Activated T-cell treated with anti-CD3 and anti-CD28 coated beads for 48 hours (primary cell): ENCODE measurements at places on chromosomes 6 and 20.

DNA sequence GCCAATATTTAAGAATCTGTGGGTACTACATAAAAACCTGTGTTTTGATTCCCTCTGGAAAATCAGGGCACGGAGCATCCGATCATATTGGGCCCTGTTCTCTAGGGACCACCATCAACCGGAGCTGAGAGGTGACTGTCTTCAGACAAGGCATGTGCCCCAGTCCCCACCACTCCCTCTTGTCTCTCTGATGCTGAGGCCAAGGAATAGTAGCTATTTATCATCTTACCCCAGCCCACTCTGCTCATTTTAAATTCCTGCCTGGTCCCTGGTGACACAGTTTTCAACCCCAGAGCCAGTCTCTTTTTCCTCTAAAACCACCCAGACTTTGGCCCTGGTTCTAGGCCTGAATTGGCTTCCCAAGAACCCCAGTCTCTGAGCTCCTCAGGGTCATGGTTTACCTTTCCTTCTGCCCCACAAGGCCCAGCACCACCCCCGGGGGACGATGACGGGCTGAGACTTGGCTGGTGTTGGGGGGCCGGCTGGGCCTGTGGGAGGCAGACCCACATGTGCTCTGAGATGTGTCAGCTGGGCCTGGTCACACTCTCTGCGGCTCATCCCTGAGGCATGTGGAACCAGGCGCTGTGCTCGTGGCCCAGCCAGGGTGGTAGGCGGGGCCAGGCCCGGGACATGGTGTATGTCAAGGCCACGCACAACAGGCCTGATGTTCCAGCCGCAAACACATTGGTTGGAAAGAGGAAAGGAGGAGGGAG, 114.4 kb downstream of the CEBPB start:
- no peak for DNase-seq

DNA sequence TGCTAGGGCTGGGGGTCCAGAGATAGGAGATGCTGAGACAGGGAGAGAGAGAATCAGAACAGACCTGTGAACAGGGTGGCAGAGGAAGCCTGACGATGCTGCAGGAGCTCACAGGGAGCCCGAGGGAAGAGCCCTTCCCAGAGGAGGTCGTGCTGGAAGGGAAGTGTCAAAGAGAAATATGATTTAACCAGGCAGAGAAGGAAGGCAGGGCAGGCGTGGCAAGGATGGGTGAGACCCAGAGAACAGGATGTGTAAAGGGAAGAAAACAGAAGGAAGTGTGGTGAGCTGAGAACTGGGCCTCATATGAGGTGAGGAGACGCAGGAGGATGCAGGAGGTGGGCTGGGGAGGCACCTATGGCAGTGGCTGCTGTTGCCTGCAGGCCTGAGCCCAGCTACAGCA, 105.6 kb downstream of the ZDHHC14 start:
- DNase-seq = no peak

- DNase-seq = no peak
Observed at GRCh38 chr6:137973201-137973600, 106.1 kb downstream of the TNFAIP3 start.

DNA sequence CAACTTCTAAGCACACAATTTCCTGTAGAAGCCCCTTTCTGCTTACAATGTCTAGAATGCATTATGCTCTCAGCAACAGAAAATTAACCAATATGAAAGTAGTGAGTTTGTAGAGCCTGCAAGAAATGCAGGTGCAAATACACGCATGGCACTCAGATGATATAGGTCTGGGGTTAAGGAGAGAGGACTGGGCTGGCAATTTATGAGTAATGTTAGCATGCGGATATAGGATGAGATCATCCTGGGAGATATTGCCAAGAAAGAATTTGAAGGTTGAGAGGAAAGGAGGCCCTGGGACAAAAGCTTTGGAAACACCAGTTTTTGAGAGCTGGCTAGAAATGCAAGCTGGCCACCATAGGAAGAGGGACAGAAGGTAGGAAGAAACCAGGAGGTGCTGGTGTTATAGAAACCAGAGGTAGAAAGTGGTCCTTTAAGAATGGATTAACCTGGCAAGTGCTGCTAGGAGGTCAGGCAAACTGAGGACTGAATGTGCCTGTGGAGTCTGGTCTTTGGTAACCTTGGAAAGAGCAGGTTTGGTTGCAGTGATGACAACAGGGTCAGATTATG, 183.2 kb upstream of the MYLIP start:
- DNase-seq = no peak

GRCh38 chr6:15305909-15306308, 60.0 kb downstream of the JARID2 start:
- DNase-seq = no peak
